ENCODE measurements at places on chromosomes 3 and 15. TPM values are rescaled to one million over a fixed set of nuclear protein-coding genes. Genes with fewer than 3 reads are reported as not detected.

DNA sequence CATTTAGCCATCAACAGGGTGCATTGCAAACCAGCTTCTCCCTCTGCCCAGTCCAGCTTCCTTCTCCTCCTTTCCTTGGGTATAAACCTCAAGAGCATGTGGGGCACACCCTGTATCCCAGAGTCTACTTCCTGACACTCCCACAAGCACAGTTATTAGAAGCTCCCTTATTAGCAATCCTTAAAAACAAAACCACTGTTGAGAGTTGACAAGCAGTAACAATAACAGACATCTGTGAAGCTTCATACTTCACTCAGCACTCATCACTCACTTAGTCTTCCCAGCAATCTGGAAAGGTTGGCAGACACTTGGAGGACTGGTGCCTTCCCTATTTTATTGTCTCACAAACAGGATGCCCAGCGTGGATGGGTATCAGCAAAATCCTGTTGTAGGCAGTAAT is 155.5 kb upstream of the PROK2 start:
- no peak for DNase-seq

DNA sequence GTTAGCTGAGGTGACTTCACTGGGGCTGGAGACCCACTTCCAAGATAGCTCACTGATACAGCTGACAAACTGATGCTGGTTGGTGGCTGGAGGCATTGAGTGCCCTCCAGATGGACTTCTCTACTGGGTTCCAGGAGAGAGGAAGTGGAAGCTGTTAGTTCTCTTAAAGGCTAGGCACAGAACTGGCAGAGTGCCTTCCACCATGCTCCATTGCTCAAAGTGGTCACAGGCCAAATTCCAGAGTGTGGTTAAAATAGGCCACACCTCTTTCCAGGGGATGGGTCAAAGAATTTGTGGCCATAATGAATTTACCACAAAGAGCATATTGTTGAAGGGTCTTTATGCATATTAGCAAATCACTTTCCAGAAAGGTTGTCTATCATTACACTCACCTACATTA is 74.2 kb downstream of the NMD3 start:
- DNase-seq = no peak

GRCh38 chr15:100703032-100703578 is 100.7 kb downstream of the ASB7 start:
- DNase-seq = no peak

- peak; percentile 65 for DNase-seq
Measured at GRCh38 chr3:184583578-184584451, 22.2 kb downstream of the EPHB3 start.

DNA sequence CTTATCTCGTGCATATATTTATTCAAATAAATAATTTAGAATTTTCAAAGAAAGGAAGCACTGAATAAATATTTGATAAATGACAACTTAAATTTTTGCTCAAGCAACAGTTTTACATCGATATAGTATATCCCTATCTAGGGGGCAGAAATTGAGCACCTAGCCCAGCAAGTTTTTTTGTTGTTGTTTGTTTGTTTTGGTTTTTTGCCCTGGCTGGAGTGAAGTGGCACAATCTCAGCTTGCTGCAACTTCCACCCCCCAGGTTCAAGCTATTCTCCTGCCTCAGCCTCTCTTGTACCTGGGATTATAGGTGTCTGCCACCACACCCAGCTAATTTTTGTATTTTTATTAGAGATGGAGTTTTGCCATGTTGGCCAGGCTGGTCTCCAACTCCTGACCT is 42.4 kb downstream of the OIP5 start:
- DNase-seq = no peak

DNA sequence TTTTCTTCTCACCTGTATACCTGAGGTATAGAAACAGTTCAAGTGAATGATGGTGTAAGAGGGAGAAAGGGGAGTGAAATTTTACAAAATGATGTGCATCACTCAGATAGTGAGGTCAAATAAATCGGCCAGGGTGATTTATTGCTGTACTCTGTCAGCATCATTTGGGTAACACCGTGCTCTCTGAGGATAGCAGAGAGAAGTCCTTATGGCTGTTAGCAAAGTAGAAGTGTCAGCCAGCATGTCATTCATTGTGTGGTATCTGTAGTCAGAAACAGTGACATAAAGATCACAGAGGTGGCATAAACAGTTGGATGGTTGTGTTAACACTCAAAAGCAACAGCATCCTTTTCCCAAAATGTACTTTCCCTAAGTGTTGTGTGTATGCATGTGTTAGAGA is 53.4 kb downstream of the PSMD6 start:
- no peak for DNase-seq

GRCh38 chr3:119969759-119970158 is 124.5 kb downstream of the GSK3B start:
- no peak for DNase-seq

DNA sequence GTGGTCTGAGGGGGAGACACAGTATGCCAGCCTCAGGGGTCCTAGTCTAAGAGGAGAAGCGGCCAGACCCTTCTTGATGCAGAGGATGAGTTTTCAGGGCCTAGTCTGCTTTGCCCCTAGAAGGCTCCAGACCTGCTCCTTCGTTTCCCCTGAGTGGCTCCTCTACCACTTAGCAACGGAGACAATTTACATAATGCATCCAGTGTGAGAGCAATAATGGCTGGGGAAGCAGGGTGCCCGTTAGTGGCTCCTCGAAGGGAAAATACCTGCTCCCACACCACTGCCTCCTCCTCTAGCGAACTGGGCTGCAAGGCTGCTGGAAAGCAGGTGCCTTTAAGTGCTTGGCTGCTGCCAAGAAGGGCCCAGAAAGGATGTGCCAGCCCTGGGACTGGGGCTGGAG is 38.9 kb downstream of the CACNA2D2 start:
- no peak for DNase-seq

NR1I2 gene
- total RNA-seq = not detected

SEMA3G gene
- 2.4 TPM for total RNA-seq

OIP5 gene
- 30.9 TPM for total RNA-seq

Measured in H9 (cell line).